ENCODE measurements at places on chromosomes 6 and 20. TPM values are rescaled to one million over a fixed set of nuclear protein-coding genes. Genes with fewer than 3 reads are reported as not detected.

DNA sequence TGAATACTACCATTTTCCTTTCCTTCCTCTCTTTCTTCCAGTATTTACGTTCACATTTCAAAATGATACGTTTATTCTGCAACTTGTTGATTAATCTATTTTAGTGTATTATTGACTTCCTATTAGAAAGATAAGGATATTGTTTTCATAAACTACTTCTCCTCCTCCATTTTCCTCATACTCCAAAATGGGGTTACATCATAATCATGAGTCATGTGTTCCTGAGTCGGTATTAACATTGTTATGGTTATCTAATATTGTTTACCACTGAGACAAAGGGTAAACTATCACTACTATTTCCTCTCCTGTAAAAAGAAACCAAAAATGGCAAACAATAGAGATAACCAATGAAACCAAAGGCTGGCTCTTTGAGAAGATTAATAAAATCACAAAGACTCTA is 126.5 kb upstream of the CDYL start:
- no peak for DNase-seq

- no peak for DNase-seq
These were observed 602.5 kb upstream of the CDH4 start for GRCh38 chr20:60649541-60649940.

- DNase-seq, result no peak
These were observed 51.1 kb upstream of the TRDN start for GRCh38 chr6:123687864-123688263.

GRCh38 chr20:17969884-17970409 is 1.1 kb downstream of the MGME1 start:
- DNase-seq, result peak; percentile 36

- DNase-seq, result no peak
These were observed 104.0 kb downstream of the RTN4IP1 start for GRCh38 chr6:106525107-106525881.

DNA sequence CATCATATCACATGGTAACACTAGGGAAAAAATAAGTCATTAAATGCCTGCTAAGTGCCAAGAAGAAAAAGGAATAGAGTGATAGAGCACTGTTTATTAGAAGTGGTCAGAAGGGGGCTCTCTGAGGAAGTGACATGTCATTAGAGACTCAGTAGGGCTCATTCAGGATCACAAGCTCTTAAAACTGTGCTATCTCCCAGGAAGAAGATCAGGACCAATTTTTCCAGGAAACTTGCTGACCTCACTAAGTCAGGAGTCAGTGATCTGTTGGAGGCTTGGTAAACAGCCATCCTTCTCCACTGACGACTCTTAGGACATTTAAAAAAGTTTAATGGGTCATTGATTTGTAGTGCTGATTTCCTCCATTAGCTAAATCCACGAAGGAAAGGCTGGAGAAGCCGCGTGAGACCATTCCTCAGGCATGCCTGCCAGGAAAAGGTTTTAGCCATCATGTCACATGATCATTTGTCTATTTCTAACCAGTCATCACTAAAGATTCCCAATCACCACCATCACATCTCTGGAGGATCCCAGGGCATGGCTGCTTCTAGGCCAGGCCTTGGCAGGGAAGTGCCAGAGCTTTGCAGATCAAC is 5.9 kb upstream of the PTPN1 start:
- no peak for DNase-seq

DNA sequence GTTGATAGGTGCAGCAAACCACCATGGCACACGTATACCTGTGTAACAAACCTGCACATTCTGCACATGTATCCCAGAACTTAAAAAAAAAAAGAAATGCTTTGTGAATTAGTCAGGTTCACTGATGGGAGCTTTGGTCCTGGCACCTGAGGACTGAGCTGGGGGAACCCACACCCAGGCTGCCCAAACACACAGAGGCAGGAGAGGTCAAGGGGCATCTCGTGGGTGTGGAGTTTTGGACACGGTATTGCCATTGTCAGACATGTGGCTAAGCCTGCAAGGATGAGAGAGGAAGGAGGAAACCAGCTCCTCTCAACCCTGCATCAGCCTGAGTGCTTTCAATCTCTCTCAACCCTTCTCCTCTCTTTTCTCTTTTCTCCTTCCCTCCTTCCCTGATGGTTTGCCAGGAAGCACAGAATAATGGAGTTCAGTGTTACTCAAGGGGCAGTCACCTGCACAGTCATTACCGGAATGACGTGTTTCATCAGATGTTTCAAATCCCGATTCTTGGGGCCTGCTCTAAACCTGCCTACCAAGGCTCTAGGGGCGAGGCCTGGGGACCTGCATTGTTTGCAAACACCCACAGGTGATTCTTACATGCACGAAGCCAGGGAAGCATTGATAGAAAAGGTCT is 89.9 kb upstream of the NEDD9 start:
- no peak for DNase-seq

DNA sequence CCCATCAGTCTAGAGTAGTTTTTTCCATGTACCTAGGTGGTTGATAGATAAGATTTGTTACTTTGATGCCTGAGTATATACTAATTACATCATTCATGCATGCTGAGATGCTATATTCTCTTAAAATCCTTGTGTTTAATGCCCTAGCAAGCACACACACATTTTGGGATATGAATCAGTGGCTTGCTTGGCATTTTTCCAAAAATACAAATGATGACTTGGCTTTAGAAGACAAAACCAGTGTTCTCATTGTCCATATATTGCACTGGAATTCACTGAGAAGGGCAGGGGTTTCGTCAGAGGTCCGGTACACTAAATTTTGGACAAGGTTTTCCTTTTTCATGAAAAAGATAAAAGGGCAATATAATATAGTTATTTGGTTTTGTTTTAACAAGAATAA is 24.9 kb downstream of the GTPBP2 start:
- no peak for DNase-seq

DNA sequence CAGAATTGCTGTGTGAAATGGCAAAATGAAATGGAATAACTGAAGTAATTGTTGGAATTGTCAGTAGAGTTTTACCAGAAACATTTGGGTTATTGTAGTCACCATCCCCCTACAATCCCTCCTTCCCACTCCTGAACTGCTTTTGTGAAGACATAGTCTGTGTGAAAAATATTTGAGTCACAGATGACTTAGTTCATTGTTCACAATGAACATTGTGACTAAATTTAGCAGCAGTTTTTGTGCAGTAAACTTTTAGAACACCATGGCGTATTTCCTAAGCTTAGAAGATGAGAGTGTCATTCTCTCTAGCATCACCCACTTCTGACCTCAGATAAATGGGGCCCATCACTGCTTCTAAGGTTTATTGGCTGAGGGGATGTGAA is 11.0 kb downstream of the OTOR start:
- no peak for DNase-seq

DNA sequence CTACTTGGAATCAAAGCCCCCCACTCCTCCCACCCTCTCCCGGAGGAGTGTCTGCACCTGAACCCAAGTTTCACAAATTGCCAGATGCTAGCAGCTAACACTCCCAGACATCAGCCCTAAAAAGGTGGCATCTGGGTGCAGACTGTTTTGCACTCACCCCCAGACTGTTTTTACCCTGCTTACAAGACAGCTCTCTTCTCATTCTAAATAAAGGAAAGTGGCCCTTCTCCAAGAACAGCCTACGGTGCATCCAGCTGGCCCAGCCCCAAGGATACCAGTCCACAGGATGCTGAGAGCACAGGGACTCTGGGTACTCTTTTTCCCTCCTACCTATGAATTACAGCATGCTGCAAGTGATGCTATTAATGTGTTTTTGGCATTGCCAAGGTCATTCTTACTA is 842.0 kb upstream of the FLRT3 start:
- DNase-seq, result peak; percentile 11

- no peak for DNase-seq
These were observed 34.0 kb downstream of the NCOA6 start for GRCh38 chr20:34791289-34792020.

- peak; percentile 91 for DNase-seq
These were observed at the start of gene RING1 for GRCh38 chr6:33208091-33208967. RING1 (plus strand) TSS chr6:33208500; CDS start chr6:33208823, 323 bp downstream.

GRCh38 chr6:19538096-19538495 is 299.1 kb upstream of the ID4 start:
- DNase-seq, result peak; percentile 19

GRCh38 chr6:225121-225721 is 67.1 kb upstream of the DUSP22 start:
- DNase-seq, result no peak

- no peak for DNase-seq
These were observed 56.4 kb upstream of the NCOA3 start for GRCh38 chr20:47445291-47445690.

GRCh38 chr6:105804000-105804399 is 282.1 kb upstream of the PRDM1 start:
- no peak for DNase-seq

GRCh38 chr6:159416891-159417560 is 247.8 kb downstream of the FNDC1 start:
- no peak for DNase-seq

- DNase-seq, result no peak
These were observed 14.0 kb downstream of the PAQR8 start for GRCh38 chr6:52375780-52376556.

DNA sequence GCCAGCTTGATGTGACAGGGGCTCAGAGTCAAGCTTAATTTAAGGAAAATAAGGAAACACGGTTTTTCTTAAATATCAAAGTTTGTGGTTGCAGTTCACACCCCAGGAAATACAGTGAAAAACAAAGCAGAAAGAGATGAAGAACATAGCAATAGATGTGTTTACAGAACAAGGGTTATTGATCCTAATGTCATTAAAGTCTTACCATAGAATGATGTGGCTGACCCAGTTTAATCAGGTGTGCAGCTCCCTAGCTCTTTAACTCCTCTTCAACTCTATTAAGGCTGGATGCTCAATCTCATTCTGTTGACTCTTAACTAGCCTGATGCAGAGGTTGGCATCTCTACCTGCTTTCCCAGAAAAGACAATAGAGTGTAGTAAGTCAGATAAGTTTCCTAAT is 7.5 kb upstream of the GTF3C6 start:
- no peak for DNase-seq

DNA sequence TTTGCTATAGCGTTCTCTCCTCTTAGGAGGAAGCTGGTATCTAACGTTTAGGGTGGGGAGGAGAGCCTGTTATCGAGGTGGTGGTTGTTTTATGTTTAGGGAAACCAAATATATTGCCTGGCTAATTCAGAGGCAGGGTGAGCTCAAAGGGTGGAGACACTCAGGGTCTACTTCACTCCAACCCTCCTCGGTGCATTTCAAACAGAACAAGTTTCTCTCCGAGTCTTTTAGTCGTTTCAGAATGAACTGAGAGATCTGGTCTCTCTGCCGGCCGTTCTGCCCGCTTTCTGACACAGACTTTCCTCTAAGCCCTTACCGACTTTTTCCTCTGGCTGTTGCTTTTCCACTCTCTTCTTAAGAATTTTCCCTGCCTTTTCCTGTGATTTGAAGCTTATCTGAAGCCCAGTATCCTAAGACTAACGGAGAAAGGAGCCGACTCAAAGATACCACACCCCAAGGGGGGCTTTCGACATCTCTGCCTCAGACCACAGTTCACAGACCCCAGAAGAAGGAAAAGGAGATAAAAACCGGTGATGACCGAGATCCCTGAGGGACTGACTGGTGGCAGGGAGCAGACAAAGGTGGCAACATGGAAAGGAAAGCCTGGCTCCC is 865 bp downstream of the STK38 start:
- DNase-seq, result peak; percentile 25

Gene CYP24A1
- not detected for total RNA-seq

Gene CST5
- total RNA-seq, result not detected

Gene ZSCAN23
- 0.55 TPM for total RNA-seq

Gene PPP1R14C
- total RNA-seq, result 1.2 TPM

Gene HLA-DQB1
- not detected for total RNA-seq

Gene GJA10
- total RNA-seq, result not detected

Gene SLC24A3
- total RNA-seq, result 6.7 TPM

All from transverse colon (tissue), 4 donors.